GM23248 (cell line): ENCODE measurements at places on chromosomes 11 and 22. TPM values are rescaled to one million over a fixed set of nuclear protein-coding genes. Genes with fewer than 3 reads are reported as not detected.
A peak's percentile ranks its signal among the peaks of the same experiment; 100 is the strongest.

Gene F2
- not detected in 2 replicates for polyA plus RNA-seq

Gene CCDC15
- 1.6 and 1.8 TPM in 2 replicates for polyA plus RNA-seq

Gene C1QTNF4
- not detected in 2 replicates for polyA plus RNA-seq

DNA sequence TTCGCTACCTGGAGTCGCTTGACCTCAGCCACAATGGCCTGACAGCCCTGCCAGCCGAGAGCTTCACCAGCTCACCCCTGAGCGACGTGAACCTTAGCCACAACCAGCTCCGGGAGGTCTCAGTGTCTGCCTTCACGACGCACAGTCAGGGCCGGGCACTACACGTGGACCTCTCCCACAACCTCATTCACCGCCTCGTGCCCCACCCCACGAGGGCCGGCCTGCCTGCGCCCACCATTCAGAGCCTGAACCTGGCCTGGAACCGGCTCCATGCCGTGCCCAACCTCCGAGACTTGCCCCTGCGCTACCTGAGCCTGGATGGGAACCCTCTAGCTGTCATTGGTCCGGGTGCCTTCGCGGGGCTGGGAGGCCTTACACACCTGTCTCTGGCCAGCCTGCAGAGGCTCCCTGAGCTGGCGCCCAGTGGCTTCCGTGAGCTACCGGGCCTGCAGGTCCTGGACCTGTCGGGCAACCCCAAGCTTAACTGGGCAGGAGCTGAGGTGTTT, 12.8 kb downstream of the TSKU start:
- no peak for DNase-seq

- no peak for DNase-seq
These were observed 85.5 kb downstream of the NELL1 start for GRCh38 chr11:20754933-20755332.

DNA sequence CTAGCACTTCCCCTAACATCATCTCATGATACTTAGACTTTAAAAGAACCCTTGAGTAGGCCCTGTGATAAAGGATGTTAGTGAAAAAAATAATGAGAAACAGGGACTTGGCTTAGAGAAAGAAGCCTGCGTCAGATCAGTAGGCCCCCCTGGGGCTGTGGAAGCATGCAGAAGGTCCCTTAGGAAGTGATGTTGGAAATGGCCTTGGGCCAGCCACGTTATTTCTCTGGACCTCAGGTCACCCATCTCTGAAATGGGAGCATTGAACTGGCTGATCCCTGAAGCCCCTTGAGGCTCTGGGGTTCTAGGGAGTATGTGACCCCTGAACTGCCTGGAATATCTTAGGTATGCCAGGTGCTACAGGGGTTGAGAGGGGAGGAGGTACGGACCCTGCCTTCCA, 40.2 kb downstream of the MCM5 start:
- no peak for DNase-seq

GRCh38 chr11:69907611-69908010, 88.4 kb upstream of the FGF3 start:
- DNase-seq: no peak

- DNase-seq: peak; percentile 51
These were observed 44.3 kb downstream of the SCGB1A1 start for GRCh38 chr11:62463121-62463542.

- no peak for DNase-seq
These were observed 63.7 kb downstream of the RAB30 start for GRCh38 chr11:83007909-83008580.

GRCh38 chr11:65415499-65416340, 6.9 kb upstream of the NEAT1 start:
- DNase-seq: peak; percentile 17

GRCh38 chr11:73653996-73654395, 7.6 kb downstream of the PLEKHB1 start:
- DNase-seq: no peak

DNA sequence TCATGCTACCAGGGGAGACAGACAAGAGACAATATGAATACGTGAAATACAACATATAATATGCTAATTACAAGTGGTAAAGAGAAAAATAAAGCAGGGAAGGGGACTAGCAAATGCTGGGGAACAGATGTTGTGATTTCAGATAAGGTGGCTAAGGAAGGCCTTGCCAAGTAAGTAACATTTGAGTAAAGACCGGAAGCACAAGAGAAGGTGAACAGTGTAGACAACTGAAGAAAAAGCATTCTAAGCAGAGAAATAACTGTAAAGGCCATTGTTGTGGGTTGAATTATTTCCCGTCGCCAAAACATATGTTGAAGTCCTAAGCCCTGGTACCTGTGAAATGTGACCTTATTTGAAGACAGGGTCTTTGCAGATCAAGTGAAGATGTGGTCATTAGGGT, 63.7 kb upstream of the EED start:
- no peak for DNase-seq

GRCh38 chr11:93396316-93396715, 65.8 kb downstream of the DEUP1 start:
- peak; percentile 12 for DNase-seq

GRCh38 chr11:94788396-94788795, 20.2 kb downstream of the AMOTL1 start:
- DNase-seq: peak; percentile 60
